Esophagus muscularis mucosa (tissue), 4 donors: ENCODE measurements at places on chromosomes 2 and 18.

DNA sequence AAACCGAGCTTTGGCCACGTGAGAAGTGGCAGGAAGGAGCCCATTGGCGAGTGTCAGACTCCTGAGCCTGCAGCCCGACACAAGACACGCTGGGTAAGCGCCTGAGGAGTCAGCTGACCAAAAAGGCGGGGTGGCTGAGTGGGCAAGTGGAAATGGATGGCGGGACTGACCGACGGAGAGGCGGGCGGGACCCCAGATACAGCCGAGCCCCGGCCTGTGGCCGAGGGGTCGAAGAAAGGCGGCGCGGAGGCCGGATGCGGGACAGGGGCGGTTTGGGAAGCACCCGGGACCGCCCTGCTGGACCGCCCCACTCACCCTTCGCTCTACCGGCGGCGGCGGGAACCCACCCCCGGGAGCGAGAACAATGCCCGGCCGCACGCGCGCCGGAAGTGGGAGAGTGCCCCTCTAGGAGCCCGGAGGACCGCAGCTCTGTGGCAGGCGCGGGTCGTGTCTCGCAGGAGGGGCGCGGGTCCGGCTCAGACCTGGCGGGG is 22.8 kb downstream of the ZSCAN30 start:
- peaks cover 19% of the 10 kb centered on the region for H3K36me3 ChIP-seq
- H3K4me1 ChIP-seq: peaks cover 6% of the 10 kb centered on the region
- H3K27me3 ChIP-seq: no peaks in the 10 kb centered on the region

DNA sequence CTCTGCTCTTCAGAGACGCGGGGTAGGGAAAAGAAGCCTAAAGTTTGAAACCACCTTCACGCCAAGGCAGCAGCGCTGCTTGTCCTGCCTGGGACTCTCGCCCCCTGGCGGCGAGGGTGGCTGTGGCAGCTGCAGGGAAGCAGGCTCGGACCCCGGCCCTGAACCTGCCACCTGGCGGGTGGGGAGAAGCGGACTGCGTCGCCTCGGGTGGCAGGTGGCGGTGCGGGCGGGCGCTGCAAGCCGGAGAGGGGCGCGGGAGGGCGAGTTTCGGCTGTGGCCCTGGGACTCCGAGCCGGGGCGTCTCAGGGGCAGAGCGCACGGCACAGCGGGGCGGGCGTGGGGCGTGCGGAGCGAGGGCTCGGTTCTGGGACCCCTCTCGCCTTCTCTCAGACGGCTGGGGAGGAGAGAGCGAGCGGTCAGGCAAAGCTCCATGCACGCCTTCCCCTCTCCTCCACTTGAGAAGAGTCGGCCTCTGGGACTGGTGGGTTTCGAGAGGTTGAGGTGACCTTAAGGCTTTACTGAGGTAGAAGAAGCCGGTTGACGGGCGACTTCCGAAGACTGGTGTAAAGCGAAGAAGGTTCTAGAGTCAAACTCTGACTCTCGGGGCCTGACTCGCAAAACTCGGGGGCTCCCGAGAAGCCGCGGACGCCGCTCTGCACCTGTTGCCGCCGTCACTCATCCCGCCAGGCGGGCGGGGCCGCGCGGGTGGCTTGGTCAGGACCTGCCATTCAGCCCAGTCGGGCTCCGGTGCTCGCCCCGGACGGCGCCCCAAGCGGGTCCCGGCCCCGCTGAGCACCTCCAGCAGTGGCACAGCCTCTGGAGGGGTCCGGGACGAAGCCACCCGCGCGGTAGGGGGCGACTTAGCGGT is 1.1 kb upstream of the BOLL start:
- DNase-seq: no peak
- peak overlapping the region; percentile 51 for H3K4me3 ChIP-seq
- no peaks in the 10 kb centered on the region for H3K36me3 ChIP-seq

DNA sequence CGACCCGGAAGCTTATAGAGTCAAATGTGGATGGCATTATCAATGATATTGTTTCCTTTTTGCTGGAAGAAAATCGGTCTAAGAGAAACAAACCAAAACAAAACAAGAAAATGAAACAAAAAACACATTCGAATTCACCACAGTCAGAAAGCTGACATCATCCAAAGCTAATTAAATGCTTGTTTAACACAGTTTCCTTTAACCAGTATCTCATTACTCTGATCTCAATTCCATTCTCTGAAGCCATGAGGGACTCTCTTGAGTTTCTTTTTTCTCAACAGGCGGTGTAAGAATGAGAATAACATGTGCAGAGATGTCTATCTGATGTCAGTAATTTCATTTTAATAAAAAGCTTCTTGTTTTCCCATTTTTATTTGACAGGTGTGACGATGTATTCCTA is 1448.3 kb upstream of the DDX18 start:
- no peak for DNase-seq
- no peaks in the 10 kb centered on the region for H3K36me3 ChIP-seq
- no peak overlapping the region for H3K4me3 ChIP-seq
- H3K27ac ChIP-seq: no peak overlapping the region
- no peaks in the 10 kb centered on the region for H3K4me1 ChIP-seq
- H3K27me3 ChIP-seq: no peaks in the 10 kb centered on the region

DNA sequence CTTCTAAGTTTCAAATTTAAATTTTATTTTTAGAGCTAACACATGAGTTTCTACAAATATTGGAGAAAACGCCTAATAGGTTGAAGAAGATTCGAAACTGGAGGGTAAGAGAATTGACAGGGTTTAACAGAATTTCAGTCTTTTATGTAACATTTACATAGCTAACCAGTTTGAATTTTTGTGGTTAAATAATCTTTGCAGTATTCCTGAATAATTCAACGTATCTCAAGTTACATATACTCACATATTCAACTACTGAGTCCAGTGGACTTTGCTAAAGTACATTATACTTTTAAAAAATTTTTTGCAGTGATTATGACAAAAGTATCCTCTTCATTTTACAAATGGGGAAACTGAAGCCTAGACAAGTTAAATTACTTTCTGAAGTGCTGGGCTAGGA is 34.0 kb downstream of the CCNT2 start:
- H3K4me1 ChIP-seq: no peaks in the 10 kb centered on the region
- no peak overlapping the region for H3K4me3 ChIP-seq
- peaks cover 39% of the 10 kb centered on the region for H3K36me3 ChIP-seq
- no peak for DNase-seq

GRCh38 chr18:50819027-50819727 is 639 bp downstream of the MRO start:
- no peaks in the 10 kb centered on the region for H3K36me3 ChIP-seq
- H3K27me3 ChIP-seq: no peaks in the 10 kb centered on the region
- peak overlapping the region; percentile 38 for H3K27ac ChIP-seq
- no peak for DNase-seq
- peaks cover 20% of the 10 kb centered on the region for H3K4me1 ChIP-seq

GRCh38 chr2:31384771-31385276 is 29.7 kb downstream of the XDH start:
- H3K4me1 ChIP-seq: no peaks in the 10 kb centered on the region
- H3K4me3 ChIP-seq: no peak overlapping the region
- peaks cover 5% of the 10 kb centered on the region for H3K27me3 ChIP-seq
- no peaks in the 10 kb centered on the region for H3K36me3 ChIP-seq
- no peak overlapping the region for H3K27ac ChIP-seq
